Activated CD8-positive, alpha-beta memory T cell treated with anti-CD3 and anti-CD28 coated beads, Interleukin-2, amount 50 U/mL, for 4 hours (primary cell): ENCODE measurements at places on chromosomes 7 and 10.

DNA sequence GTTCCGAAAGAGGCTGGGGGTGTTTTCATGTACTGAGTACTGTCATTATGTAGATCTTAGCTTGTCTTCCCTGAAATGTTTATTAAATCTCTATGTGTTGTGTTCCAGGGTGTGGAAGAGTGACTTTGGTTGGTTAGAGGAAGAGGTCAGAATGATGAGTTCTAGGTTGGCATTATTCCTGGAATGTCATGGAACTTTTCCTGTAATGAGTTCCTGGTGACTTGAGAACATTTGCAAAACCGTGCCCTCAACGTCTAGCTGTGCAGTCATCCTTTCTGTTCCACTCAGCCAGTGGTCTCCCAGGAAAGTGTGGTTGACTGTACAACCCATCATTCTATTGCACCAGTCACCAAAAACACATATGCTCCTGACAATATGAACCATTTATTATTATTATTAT is 129.6 kb downstream of the BICC1 start:
- DNase-seq: no peak

GRCh38 chr10:76784076-76784475 is 853.5 kb downstream of the KCNMA1 start:
- no peak for DNase-seq

GRCh38 chr7:24860611-24861010 is 103.3 kb upstream of the GSDME start:
- DNase-seq: no peak

- DNase-seq: no peak
Observed at GRCh38 chr7:142196066-142196840, 61.6 kb downstream of the PRSS58 start.

- no peak for DNase-seq
Observed at GRCh38 chr7:143447466-143447865, 4.2 kb downstream of the TAS2R60 start.

DNA sequence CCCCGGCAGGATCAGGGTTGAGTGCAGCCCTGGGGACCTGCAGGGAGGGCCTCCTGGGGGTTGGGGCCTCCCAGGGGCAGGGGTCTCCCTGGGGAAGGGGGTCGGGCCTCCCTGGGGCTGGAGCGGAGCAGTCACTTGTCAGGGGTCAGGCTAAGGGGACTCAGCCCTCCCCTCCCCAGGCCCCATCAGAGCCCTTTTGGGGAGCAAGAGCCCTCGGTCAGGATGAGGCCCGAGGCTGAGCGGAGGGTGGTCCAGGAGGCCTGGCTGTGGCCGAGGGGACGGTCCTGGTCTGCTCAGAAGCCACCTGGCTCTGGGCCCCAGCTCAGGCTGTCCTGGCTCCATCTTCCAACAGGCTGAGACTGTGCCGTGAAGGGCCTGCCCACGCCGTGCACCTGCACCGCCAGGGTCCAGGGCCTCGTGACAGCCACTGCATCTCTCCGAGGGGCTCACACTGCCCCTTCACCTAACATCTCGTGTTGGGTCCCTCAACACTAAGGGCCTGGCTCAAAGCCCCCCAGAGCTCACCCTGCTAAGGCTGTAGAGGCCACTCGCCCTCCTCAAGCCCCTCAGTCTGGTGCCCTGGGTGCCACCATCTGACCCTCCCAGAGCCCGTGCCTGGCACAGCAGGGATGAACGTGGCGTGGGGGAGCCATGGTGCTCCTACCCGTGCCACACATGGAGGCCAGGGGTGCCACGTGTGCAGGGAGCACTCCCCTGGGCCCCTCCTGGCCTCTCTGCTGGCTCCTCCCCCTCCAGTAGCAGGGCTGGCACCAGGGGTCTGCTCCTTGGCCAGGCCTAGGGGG is 12.9 kb downstream of the BHLHA15 start:
- DNase-seq: no peak

- DNase-seq: no peak
Observed at GRCh38 chr10:63169624-63170023, 36.5 kb downstream of the NRBF2 start.

DNA sequence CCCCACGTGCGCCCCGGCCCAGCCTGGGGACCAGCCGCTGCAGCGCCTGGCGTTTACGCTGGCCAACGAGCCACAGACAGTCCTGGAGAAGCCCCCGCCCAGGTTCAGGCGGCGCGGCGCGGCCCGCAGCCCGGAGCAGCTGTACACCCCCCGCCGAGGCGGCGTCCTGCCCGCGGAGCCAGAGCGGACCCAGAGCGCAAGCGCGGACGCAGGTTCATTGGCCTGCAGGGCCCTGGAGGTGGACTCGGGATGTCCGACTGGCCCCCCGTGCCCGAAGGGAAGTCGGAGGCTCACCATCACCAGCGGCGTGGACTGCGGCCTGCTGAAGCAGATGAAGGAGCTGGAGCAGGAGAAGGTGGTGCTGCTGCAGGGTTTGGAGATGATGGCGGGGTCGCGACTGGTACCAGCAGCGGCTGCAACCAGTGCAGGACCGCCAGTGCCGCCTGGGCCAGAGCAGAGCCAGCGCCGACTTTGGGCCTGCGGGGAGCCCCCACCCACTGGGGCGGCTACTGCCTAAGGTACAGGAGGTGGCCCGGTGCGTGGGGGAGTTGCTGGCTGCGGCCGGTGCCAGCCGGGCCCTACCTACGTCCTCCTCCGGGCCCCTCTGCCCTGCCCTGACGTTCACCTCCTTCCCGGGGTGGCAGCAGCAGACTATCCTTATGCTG is 72.0 kb upstream of the KCTD7 start:
- no peak for DNase-seq

DNA sequence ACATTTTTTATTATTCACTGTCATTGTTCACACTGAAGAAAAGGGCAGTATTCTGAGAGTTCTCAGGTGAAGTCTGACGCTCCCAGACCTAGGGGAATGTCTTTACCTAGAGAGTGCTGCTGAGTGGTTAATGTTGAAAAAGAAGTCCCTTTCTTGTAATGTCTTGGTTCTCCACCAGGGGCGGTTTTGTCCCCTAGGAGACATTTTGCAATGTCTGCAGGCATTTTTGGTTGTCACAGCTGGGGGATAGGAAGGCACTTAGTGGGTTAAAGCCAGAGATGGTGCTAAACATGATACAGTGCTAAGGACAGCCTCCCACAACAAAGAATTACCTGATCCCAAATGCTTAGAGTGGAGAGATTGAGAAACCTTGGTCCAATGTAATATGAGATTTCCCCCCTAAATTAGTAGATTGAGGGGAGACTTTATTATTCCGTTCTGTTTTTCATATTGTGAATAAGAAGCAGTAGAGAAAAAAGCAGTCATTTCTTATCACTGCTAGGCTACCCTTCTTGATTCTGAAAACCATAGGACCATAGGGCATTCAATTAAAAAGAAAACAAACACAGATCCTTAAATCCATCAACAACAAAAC is 13.1 kb downstream of the UMAD1 start:
- DNase-seq: peak; percentile 19

DNA sequence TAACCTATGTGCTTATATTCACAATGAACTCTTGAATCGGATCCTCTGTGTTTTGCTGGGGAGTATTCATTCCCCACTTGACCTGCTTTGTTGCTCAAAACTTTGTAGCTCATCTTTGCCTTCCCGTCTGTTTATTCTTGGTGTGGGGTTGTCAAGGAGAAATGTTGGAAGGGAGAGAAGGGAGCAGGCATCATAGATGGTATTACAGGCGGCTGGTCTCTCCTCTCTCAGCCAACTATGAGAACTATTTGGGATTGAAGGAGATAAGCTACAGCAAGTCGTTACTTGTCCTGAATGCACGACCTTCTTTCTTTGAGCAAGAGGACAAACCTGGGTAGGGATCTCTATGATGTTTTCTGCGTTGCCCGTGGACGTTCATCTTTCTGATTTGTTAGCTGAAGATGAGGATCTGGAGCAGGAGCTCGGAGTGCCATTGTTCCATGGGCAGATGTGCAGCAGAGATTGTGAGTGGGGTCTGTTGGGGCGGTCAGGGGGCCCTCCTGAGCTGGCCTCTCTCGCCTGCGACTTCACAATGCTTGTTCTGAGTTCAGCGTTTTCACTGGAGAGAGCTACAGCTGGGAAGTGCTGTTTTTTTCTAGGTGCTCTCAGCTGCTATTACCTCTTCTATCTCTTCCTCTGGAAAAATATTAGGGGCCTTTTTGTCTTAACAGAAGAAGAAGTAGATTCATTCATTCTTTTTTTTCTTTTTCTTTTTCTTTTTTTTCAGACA is 126.9 kb upstream of the KLF6 start:
- no peak for DNase-seq

- DNase-seq: no peak
Observed at GRCh38 chr10:10489076-10489475, 528.6 kb upstream of the CELF2 start.

- DNase-seq: no peak
Observed at GRCh38 chr7:48307041-48307714, 135.9 kb downstream of the ABCA13 start.

- DNase-seq: no peak
Observed at GRCh38 chr7:35753761-35754603, 46.9 kb upstream of the SEPTIN7 start.

DNA sequence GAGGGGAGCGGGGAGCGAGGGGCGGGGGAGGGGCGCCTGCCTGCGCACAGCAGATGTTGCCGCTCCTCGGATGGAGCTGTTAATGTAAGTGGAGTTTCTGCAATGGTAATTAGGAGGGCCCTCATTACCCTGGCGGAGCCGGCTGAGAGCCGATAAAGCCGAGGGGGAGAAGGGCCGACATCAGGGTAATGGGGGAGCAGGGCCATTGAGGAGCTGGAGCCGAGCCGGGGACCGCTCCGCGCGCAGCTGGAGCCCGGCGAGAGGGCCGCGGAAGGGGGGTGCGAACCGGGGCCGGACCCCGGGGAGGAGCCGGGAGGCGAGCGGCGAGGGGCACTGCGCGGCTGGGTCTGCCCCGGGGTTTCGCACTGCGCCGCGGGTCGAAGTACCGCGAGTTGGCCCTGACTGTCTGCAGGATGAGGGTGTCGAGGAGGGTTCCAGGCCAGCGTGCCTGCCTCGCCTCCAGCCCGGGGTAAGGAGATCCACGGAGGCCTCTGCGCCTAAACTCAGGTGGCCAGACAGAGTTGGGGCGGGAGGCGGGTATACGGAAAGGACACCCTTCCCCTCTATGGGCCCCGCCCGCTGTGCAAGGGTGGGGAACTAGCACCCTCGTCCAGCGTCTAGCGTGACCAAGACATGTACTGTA is 55.0 kb upstream of the LBX1 start:
- no peak for DNase-seq

GRCh38 chr10:128003521-128003920 is 96.6 kb downstream of the PTPRE start:
- no peak for DNase-seq

DNA sequence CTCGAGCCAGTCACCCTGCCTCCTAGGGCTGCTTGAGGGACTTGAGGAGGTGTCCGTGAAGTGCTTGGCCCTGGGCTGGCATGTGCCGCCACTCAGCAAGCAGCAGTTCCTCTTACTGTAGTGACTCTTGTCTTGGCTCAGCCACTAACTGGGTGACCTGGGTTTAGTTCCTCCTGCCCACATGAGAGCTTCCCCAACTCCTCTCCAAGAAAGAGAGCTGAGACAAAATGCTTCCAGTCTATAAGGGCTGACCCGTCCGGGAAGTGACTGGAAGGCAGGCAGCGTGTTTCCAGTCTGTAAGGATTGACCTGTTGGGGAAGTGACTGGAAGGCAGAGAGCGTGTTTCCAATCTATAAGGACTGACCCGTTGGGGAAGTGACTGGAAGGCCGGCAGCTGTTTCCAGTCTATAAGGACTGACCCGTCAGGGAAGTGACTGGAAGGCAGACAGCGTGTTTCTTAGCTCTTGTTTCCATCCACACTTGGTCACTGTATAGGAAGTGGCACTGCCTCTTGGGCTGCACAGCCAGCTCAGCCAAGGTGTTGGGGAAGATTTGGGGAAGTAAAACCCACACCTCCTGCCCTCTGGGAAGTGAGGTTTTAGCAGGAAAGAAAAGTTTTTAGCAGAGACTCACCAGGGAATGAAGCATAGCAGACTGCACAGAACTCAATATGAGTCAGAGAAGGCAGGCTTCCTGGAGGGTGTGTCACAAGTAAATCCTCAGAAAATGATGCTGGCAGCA is 53.3 kb upstream of the PPIF start:
- no peak for DNase-seq

GRCh38 chr10:84291384-84291783 is 37.0 kb upstream of the CCSER2 start:
- no peak for DNase-seq

DNA sequence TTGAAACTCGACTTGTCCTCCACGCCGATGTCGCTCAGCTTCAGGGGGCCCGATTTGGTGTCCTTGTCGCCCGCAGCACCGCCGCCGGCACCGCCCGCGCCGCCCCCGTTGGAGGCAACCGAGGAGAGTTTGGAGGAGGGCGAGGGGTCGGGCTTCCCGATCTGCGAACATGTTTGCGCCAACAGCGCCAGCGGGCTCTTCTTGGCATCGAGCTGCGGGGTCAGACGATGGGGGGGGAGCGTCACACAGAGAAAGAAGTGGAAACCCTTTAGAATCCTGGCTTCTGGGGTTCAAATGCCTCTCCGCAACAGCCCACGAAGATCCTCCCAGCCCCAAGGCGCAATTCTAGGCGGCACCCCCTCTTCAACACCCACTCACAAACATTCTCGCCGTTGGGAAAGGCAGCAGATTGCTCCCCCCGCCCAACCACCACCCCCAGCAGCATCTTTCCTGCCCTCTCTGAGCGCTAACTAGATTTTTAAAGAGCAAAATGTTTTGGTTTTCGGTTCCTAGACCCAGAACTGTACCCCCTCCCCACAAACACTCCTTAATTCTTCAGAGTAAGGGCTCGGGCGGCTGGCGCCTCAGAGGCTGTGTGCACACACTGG is 1.3 kb downstream of the ZNF503 start:
- DNase-seq: no peak

DNA sequence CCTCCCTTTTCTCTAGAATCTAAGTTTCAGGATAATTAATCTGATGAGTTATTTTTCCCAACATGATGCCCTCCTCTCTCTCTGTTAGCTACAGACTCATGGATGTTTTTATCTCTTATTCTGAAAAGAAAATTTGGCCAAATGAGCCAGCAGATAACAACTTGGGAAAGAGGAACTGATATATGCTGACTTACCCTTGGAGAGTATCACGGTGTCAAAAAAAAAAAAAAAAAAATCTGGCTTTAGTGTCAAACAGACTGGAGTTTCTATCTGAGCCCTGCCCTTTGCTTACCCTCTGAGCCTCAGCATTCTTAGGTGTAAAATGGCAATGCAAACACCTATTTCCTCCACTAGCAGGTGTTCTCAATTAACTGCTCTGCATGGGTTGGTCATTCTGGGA is 190.4 kb downstream of the AHR start:
- no peak for DNase-seq

GRCh38 chr10:79100771-79101170 is 32.0 kb downstream of the ZMIZ1 start:
- DNase-seq: no peak

GRCh38 chr10:93064874-93065660 is 4.5 kb downstream of the CYP26C1 start:
- no peak for DNase-seq

DNA sequence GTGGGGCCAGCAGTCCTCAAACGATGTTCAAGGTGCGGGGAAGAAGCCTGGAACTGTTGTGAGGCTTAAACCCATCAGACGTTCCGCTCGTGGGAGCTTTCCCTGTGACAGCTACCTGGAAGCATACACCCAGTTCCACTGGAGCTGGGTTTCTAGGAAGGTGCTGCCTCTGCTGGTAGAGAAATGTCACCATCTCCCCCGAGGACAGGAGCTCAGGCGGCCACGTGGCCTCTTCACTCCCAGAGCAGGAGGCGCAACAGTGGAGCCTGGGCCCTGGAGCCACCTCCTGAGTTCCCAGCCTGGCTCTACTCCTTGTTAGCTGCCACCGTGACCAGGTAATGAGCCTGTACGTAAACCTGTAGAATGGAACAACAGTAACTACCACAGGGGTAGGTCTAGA is 156.1 kb downstream of the ADARB2 start:
- DNase-seq: no peak
